ENCODE measurements at places on chromosomes 2 and 18.

- DNase-seq: no peak
These were observed 8.8 kb downstream of the LBH start for GRCh38 chr2:30239986-30240752.

GRCh38 chr18:44341759-44342158 lies 338.9 kb upstream of the SETBP1 start:
- DNase-seq: no peak

DNA sequence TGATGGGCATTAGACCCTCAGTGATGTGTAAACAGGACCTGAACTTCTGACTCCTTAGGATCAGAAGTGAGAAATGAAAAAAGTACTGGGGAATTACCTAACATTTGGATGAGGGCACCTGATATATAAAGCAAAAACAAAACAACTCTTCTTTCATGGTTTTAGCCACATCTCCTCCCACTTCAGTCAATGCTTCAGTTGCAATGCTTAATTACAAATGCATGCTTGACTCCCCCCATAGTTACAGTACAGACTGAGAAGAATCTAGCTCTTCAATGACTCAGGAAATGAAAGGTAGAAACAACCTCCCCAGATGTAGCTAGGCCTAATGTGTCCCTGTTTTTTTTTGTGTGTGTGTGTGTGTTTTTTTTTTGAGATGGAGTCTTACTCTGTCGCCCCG lies 276.8 kb upstream of the POU3F3 start:
- no peak for DNase-seq

DNA sequence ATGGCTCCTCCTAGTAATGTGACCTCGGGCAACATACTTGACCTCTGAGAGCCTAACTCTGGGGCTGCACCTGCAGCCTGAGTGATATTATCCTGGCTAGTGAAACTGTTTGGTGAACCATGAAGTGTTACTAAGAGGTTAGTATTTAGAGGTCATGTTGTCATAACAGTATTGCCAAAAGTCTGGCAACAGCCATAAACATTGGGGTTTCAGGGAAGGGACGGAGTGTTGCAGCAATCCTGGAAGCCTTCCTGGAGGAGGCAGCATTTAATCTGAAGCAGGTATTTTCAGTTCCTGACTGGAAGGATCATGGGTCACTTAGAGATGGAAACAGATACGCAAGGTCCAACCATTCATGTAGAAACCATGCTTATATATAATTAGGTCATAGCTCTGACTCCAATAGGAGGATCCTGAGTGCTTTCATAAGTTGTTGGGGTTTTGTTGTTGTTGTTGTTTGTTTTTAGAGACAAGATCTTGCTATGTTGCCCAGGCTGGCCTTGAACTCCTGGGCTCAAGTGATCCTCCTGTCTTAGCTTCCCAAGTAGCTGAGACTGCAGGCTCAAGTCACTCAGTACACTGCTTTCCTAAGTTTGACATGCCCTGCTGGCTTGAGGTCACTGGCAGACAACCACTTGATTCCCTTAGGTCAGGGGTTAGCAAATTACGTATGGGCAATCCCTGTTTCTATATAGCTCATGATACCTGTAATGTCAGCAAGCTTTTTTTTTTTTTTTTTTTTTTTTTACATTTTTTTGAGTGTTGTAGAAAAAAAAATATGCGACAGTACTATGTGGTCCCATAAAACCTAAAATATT lies 21.5 kb downstream of the GPR39 start:
- DNase-seq: no peak

- no peak for DNase-seq
These were observed 41.7 kb downstream of the MYO7B start for GRCh38 chr2:127577208-127577475.

GRCh38 chr2:107811411-107811810 lies 15.3 kb upstream of the RGPD4 start:
- DNase-seq: no peak

- DNase-seq: no peak
These were observed 112.3 kb downstream of the RNF144A start for GRCh38 chr2:7029291-7030059.

- DNase-seq: no peak
These were observed 21.6 kb downstream of the BMP10 start for GRCh38 chr2:68849579-68850030.

DNA sequence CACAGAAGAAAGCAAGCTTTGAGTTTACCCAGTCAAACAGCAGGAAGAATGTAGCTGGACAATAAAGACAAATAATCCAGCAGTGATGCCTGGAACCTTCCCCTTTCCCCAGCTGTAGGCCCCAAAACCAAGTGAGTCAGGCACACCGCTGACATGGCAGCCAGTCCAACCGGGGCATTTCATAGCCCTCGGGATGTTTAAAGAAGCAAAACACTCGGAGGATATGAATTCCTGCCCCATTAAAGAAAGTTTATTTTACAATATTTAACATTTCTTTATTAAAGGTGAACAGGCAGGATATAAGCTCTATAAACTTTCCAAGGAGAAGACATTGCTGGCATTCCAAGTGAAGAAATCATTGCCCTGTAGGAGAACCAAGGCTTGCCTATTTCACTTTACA lies 507.6 kb upstream of the TNP1 start:
- DNase-seq: no peak

- DNase-seq: no peak
These were observed 102.7 kb upstream of the TAF1B start for GRCh38 chr2:9740382-9741073.

DNA sequence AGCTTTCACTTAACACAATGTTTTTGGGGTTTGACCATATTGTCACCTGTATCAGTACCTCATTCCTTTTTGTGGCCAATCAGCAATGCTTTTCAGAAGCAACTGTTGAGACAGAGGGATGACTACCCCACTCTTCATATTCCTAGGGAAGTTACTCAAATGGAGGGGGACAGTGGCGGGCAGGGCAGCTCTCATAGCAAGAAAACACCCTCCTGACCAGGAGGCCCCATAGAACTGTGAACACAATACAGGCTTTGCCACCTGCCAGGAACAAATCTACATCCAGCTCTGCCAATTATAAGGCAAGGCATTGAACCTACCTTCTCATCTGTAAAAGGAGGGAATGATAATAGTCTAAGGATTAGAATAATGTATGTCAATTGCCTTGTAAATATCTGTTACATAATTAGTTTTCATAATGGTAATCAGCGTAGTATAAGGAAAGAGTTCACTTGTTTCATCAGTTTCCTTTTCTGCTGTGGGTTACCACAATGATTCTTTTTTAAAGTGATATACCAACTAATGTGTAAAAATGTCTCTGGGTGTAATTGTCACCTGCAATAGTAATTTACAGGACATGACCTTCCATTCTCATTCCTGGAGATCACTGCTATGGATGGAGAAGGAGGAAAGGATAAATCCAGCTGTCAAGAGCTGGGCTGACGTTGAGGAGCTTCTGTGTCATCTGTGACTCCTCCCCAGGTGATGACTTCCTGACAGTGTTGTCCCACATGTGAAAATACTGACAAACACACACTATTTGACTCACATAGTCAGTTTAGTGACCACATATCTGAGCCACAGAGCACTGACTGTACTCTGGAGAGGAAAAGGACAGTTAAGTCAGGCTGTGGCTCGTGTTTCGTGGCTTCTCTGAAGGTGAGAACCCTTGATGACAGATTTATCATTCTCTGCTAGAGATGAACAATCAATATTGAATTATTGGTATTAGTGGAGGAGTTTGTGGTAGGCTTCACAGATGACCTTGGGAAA lies 13.5 kb downstream of the ALPK2 start:
- peak; percentile 43 for DNase-seq

DNA sequence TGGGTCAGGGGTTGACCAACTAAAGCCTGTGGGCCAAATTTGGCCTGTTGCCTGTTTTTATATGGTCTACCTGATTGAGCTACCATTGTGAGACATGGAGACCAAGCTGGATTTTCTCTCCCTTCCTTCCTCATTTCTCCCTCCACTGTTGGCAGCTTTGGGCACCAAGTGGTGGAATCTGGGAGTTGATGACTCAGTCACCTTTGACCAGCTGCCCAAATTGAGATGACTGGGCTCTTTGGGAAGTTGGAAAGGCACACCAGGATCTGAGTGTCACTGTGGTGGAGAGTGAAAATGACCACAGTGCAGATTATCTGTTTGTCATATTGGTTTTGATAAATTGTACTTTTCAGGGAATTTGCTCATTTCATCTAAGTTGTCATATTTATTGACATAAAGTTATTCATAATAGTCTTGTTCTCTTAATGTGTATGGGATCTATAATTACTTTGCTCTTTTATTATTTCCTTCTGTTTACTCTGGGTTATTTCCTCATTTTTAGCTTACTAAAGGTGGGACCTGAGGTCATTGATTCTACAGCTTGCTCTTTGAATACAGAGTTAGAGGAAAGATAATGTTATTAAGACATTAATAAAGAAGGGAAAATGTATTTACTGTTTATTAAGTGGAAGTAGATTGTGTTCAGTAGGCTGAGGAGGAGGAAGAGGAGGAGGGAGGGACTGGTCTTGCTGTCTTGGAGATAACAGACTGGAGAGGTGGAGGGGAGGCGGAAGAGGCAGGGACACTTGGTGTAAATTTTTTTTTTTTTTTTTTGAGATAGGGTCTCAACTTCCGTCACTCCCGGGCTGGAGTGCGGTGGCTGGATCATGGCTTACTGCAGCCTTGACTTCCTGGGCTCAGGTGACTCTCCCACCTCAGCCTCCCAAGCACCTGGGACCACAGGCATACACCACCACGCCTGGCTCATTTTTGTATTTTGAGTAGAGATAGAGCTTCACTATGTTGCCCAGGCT lies 31.8 kb downstream of the AGFG1 start:
- no peak for DNase-seq

DNA sequence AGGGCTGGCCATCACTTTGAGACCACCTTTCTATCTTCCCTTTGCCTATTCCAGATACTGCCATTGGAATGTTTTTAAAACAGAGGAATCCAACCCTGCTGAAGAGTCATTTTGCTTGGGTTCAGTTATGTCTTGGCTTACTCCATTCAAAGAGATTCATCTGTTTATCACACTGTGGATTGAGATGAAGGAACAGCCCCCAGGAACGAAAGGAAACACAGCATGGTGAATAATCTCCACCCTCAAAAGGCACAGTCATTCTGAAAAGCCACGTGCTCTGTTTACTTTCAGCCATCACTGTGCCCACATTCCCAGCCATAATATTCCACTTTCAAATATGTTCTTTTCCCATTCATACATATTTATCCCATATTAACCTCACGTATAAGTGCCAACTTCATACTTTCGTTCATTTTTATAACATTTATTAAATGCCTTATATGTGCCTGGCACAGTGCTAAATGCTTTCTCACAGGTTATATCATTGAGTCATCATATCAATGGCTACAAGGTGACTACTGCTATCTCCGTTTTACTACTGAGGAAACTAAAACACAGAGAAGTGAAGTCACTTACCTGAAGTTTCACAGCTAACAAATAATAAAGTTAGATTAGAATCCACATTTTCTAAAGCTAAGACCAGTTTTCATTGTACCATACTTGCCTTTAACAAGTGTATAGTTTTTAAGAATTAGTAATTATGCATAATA lies 143.6 kb downstream of the OSR1 start:
- DNase-seq: no peak

DNA sequence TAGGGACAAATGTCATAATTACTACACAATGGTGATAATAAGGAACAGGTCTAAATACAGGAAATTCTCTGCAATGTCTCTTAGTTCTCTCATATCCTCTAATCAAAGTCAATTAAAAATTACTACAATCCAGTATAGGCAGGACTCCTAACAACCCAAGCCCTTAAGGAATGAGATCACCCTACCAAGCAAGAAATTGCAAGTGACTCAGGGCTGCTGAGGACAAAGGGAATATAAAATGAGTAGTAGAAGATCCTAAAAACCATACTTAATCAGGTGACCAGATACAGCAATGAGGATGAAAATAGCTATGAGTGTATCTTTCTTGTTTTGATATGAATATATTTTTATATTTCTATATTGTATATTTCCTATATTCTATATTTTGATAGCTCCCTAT lies 250.0 kb upstream of the DCC start:
- DNase-seq: no peak

DNA sequence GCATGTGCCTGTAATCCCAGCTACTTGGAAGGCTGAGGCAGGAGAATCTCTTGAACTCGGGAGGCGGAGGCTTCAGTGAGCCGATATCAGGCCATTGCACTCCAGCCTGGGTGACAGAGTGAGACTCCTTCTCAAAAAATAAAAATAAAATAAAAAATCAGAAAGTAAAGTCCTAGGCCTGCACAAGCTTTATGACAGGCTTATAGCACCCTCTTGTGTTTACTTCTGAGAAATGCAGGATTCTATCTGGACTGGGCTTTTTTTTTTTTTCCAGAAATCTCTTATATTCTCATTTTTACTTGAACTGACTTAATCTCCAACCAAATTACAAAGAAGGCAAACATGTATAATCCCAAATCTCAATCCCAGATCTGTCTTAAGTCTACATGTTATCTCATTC lies 26.1 kb upstream of the REG3G start:
- DNase-seq: no peak

DNA sequence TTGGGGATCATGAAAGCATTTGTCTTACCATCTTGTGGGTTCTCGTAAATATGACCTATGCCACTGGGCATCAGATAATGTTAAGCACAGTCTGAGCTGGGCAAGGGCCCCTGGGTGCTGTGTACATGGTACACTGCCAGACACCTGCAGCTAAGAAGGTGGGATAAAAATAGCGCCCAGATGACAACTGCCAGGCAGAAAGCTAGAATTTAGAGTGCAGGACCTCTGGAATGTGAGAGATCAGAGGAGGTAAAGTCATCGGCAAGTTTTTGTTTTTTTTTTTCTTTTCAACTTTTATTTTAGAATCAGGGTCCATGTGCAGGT lies 53.8 kb upstream of the CYRIA start:
- DNase-seq: no peak

GRCh38 chr2:27756544-27757498 lies 14.7 kb upstream of the MRPL33 start:
- DNase-seq: no peak

DNA sequence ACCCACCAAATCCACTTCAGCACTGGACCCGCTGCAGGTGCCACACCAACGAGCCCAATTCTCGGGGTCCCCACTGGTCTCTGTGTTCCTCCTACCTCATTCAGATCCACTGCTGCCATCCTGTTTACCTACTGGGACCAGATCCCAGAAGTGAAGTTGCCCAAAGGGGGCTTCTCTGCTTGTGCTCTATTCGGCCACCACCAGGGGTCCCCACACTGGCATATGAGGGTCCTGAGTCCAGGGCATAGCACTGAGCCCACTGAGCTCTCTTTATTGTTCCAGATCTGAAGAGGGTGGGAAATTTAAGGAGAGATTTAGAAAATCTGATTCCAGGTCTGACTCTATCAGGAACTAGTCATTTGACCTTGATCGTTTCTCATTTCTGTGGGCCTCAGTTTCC lies 2.4 kb downstream of the GPR45 start:
- DNase-seq: no peak

DNA sequence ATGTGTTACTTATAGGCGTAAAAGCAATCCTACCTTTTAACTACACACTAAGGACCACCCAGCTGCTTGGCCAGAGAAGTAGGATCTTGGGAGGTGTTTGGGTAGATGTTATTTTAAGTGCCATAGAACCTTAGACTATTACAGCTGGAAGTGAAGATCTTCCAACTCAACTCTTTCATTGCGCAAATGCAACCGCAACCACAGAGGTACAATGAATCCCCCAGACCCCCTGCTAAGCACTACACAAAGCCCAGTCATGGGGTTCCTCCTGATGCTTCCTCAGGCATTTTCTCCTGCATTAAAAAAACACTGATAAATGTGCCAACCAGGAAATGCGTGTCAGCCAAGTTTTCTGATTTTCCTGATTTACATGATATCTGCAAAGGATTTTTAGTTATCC lies 246.0 kb downstream of the LRRTM1 start:
- no peak for DNase-seq

Measured in activated CD4-positive, alpha-beta T cell treated with anti-CD3 and anti-CD28 coated beads for 24 hours (primary cell).